CD4-positive, alpha-beta T cell treated with Interleukin-17A for 4 hours (primary cell): ENCODE measurements at places on chromosomes 11 and 22.
A peak's percentile ranks its signal among the peaks of the same experiment; 100 is the strongest.

GRCh38 chr22:24271386-24271854, 789 bp downstream of the SPECC1L start:
- no peak for DNase-seq

DNA sequence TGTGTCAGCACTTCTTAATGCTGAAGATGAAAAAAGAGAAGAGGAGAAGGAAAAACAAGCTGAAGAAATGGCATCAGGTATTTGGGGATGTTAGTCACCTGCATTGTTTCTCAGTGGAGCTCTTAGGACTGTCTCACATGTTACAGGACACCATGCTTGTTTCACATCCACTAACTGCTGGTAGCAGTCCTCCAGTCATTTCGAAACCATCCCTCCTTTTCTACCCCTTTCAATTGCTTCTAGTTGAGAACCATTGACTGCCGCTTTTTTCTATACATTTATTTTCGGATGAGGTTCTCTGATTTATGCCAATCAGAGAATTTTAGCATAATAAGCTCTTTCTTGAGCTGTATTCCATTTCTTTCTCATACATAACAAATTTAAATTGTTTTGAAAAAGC, 21.5 kb downstream of the BIRC2 start:
- no peak for DNase-seq

DNA sequence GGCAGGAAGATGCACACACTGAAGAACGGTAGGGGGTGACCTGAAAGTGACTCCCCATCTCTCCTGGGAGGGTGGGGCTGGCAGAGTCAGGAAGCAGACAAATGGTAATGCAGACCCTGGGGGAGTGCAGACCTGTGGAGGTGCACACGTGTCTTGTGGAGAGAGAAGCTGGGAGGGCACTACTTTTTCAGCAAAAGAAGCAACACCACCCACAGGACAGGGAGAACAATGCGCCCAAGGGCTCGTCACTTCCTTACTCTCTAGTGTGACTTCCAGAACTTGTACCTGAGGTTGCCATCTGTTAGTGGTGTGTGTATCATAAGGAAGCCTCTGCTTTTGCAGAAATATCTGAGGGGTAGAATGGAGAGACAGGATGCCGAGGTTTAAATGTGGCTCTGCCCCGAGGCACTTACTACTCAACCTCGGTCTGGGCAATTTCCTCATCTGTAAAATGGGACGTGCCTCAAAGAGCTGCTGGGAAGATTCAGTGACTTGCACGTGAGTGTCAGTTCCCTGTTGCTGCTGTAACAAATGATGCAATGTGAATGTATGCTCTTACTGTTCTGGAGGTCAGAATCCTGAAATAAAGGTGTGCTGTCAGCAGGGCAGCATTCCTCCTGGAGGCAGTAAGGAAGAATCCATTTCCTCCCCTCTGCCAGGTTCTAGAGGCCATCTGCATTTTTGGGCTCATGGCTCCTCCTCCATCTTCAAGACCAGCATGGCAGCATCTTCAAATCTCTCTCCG, 323.4 kb downstream of the SHANK2 start:
- DNase-seq: no peak

- peak; percentile 85 for DNase-seq
These were observed 15.9 kb downstream of the RHOG start for GRCh38 chr11:3824714-3825472.

DNA sequence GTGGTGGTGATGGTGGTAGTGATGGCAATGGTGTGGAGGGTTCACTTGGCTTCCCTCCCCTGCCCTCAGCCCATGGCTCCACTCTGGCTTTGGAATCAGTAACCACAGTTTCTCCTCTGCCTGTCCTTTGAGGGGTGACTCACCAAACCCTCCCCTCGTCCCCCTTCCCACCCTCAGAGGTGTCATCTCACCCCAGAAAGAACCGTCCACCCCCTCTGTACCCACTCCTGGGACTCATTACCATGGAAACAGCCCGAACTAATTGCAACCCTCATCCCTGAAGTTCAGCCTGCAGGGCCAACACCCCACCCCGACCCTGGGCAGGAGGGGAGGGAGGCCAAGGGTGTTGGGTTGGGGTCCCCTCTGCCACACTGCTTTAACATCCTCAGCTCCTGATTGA, 26.6 kb downstream of the PHLDB1 start:
- DNase-seq: no peak

- DNase-seq: no peak
These were observed 152.5 kb upstream of the NAV2 start for GRCh38 chr11:19560156-19560555.

GRCh38 chr11:30818721-30819120, 232.6 kb upstream of the MPPED2 start:
- no peak for DNase-seq

GRCh38 chr22:49108636-49109315, 718.9 kb downstream of the BRD1 start:
- no peak for DNase-seq

DNA sequence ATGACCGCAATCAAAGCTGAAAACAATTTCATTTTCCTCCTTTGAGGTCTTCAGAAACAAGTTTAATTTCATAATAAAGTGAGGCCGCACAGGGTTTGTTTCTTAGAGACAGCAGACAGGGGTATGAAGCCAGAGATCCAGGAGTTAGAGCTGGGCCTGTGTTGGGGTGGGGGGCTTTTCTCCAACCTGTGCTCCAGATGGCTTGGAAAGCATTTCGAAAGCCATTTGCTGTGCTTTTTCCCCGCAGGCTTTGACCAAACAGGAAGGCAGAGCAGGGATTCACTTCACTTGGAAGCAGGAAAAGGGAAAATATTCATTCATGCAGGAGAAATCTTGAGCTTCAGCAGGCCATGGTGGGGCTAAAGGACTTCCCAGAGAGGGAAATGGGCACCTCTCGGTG, 617.4 kb downstream of the SOX6 start:
- DNase-seq: no peak

DNA sequence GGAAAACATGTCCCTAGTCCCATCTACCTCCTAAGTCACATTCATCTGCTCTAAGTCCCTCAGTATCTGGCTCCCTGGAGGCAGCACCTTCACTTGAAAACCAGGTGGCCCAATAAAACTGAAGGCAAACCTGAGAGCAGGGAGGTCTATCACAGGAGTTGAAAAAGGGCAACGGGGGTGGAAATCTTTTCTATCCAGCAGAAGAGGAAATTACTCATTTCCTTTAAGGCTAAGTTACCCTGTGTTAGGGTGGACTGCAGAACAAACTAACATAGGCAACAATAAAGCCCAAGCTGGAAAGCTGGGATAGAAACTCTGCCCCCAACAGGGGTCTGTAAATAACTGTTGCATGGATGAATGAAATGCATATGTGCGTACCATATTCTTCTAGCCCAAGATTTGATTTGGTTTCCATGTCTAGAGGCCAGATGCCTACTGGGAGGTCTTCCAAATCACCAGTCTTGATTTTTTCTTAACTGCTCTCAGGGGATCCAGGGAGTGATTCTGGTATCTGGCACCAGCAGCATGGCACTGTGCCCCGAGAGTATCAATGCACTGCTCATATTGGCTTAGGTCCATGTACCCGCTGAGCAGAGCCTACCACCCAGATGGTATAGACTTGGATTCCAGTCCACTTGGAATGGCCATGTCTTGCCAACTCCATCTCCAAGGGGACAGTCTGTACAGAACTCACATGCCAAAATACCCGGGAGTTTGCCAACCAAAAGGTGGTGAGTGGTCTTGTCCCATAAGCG, 350.0 kb upstream of the NCAM1 start:
- no peak for DNase-seq

DNA sequence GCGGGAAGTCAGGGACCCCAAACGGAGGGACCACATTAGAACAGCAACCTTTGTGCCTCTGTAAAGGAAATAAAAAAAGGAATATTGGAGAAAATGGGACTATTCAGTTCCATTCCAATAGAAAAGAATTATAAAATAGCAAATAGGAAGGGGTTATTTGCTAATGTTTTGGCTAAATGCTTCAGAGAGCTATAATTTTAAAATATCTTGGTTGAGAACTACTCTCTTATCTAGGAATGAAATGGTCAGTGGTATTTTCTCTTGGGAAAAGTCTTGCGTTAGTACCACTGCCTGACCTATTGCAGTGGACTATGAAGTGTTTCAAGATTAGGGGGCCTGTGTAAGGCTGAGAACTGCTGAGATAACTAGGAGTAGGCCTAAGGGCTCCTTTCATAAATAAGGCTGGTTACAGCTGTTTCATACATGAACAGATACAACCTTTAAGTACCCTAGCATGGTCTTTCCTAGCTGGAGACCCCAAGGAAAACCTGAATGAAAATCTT, 6.9 kb upstream of the WEE1 start:
- no peak for DNase-seq

- no peak for DNase-seq
These were observed 4.2 kb upstream of the LIF start for GRCh38 chr22:30250661-30251267.
